ENCODE measurements at places on chromosomes 6 and 20. TPM values are rescaled to one million over a fixed set of nuclear protein-coding genes. Genes with fewer than 3 reads are reported as not detected.

The COL12A1 gene
- total RNA-seq: 23.5 TPM

The CLPSL2 gene
- total RNA-seq: 1.7 TPM

The TBC1D7 gene
- total RNA-seq: 13.7 TPM

The ADA gene
- total RNA-seq: 25.9 TPM

The ZNF391 gene
- total RNA-seq: 1.1 TPM

The DPPA5 gene
- not detected for total RNA-seq

The BTNL2 gene
- total RNA-seq: not detected

The POU3F2 gene
- total RNA-seq: not detected

- no peaks in the 10 kb centered on the region for H3K27me3 ChIP-seq
- H3K4me1 ChIP-seq: peaks cover 29% of the 10 kb centered on the region
- H3K36me3 ChIP-seq: no peaks in the 10 kb centered on the region
Measured at GRCh38 chr20:50320901-50321796, 130.5 kb downstream of the CEBPB start.

- no peak overlapping the region for H3K27ac ChIP-seq
- DNase-seq: no peak
- H3K36me3 ChIP-seq: peaks cover 34% of the 10 kb centered on the region
- no peaks in the 10 kb centered on the region for H3K27me3 ChIP-seq
- H3K4me3 ChIP-seq: no peak overlapping the region
- H3K4me1 ChIP-seq: peaks cover 31% of the 10 kb centered on the region
Measured at GRCh38 chr6:42689371-42689770, 33.0 kb downstream of the PRPH2 start.

DNA sequence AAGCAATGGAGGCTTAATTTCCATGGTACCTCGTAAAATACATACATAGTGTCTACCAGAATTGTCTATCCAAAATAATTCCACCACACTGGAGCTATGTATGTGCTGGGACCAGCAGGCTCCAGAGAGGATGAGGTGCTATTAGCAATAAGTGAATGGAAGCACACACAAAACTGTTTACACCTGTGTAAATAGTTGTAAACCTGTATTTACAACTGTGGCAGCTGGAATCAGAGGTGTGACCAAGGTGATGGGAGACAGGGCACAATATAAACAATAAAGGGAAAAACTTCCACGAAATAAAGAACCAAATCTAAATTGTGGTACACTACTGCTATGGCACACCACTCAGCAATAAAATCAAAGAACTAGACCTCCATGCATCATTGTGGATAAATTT is 14.4 kb downstream of the RARS2 start:
- peaks cover 6% of the 10 kb centered on the region for H3K36me3 ChIP-seq
- no peak overlapping the region for H3K27ac ChIP-seq
- DNase-seq: no peak
- no peaks in the 10 kb centered on the region for H3K4me1 ChIP-seq
- H3K4me3 ChIP-seq: no peak overlapping the region
- no peaks in the 10 kb centered on the region for H3K27me3 ChIP-seq

GRCh38 chr6:111845441-111845871 is 27.8 kb downstream of the FYN start:
- no peaks in the 10 kb centered on the region for H3K27me3 ChIP-seq
- H3K36me3 ChIP-seq: no peaks in the 10 kb centered on the region
- no peak for DNase-seq
- H3K4me3 ChIP-seq: no peak overlapping the region
- H3K4me1 ChIP-seq: no peaks in the 10 kb centered on the region
- H3K27ac ChIP-seq: no peak overlapping the region

DNA sequence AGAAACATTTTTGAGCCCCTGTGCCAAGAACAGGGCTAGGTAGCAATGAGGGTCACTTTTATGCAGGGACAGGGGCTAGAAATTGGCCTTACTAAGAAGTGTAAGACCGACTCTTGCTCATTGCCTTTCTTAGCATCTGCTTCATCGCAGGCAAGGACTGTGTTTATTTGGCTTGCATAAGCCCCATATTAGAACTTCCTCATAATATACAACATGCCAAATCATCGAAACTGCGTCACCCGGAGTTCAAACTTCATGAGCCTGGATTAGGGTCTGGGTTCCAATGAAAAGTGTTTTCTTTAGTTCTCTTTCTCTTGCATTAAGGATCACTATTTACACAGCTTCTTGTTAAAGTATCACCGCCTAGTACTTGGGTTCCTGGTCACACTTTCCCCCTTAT is 977 bp upstream of the SMAP1 start:
- no peaks in the 10 kb centered on the region for H3K36me3 ChIP-seq
- H3K27me3 ChIP-seq: no peaks in the 10 kb centered on the region
- H3K4me1 ChIP-seq: peaks cover 5% of the 10 kb centered on the region
- H3K27ac ChIP-seq: no peak overlapping the region
- peak overlapping the region; percentile 73 for H3K4me3 ChIP-seq

DNA sequence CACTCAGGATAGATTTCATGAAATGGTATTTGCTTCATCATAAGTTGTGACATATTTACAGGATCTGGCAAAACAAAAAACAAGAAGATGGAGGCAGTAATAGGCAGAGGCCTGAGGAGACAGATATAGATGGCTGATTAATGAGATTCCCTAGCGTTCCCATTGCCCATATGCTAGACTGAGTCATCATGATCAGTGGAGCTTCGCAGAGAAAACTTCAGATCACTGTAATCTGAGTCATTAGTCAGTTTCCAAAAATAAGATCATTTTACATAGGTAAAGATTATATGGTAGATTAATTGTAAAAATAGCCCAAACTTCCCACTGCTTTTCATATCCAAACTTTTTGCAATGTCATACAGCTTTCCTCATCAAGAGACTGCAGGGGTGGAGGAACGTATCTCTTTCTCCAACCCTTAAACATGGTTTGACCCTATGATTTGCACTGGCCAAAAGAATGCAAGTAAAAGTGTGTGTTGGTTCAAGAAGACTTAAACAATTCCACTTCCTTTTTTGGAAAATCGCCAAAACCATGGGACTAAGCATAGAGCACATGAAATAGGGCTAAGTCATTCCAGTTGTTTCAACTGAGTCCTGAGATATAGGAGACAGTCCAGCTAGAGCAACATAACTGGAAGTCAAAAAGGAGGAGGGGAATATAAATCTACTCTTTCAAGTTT is 626.0 kb downstream of the RNF144B start:
- peaks cover 7% of the 10 kb centered on the region for H3K4me1 ChIP-seq
- no peak overlapping the region for H3K4me3 ChIP-seq
- no peak for DNase-seq
- no peaks in the 10 kb centered on the region for H3K27me3 ChIP-seq

DNA sequence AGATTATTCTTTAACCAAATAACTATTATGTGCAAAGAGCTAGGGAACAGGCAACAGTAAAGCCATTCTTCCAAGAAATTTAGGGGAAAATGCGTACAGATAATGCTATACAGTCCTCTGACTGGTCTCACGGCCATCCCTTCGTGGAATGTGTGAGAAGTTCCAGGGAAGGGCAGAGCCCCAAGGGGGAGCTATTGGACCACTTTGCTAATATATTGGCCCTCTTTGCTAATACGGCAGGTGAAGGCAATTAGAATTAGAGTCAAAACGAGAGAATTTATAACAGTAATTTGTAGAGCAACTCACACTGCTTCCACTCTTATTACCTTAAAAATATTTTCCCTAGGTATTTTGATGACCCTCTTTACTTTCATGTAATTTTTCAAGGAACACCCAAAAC is 140.4 kb downstream of the IMPG1 start:
- no peaks in the 10 kb centered on the region for H3K27me3 ChIP-seq
- H3K27ac ChIP-seq: no peak overlapping the region
- H3K4me1 ChIP-seq: peaks cover 4% of the 10 kb centered on the region
- DNase-seq: peak; percentile 19
- no peaks in the 10 kb centered on the region for H3K36me3 ChIP-seq

DNA sequence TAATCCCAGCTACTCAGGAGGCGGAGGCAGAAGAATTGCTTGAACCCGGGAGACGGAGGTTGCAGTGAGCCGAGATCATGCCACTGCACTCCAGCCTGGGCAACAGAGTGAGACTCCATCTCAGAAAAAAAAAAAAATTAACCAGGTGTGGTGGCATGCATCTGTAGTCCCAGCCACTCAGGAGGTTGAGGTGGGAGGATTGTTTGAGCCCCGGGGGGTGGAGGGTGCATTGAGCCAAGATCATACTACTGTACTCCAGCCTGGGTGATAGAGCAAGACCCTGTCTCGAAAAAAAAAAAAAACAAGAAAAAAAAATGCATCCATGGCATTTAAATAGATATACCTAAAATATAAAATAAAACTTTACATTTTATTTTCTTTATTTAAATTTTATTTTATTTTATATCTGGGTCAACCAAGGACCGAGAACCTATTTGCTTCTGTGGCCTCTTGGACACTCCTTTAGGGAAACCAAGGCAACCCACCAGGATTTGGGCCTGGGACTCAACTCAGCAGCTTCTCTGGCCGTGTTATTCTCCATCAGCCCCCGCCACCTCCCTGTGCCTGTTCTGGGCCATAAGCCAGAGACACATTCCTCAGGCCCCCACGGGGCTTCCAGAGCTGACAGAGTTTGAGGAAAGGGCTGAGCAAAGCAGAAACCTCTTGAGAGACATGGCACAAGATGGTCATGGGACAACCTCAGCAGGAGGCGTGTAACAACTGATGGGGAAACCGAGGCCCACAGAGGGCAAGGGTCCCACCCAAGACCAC is 6.2 kb downstream of the SNTA1 start:
- H3K27me3 ChIP-seq: no peaks in the 10 kb centered on the region
- peaks cover 9% of the 10 kb centered on the region for H3K4me1 ChIP-seq
- H3K36me3 ChIP-seq: no peaks in the 10 kb centered on the region
- no peak overlapping the region for H3K4me3 ChIP-seq
- no peak overlapping the region for H3K27ac ChIP-seq

DNA sequence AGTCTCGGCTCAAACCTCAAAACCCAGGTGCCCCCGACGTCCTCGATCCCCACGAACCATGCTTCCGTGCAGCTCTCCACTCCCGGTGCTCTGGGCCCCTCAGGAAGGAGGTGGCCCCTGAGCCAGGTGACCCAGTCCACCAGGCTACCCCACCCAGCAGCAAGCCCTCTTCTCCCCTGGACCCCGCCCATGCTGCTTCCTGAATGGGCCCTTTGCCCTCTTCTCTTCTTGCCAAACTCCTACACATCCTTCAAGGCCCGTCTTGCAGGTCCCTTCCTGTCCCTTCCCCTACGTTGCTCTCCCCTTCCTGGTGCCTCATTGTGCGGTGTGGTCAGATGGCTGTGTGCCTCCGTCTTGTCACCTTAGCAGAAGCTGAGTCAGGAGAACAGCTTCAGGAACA is 3.4 kb upstream of the GATA5 start:
- H3K4me1 ChIP-seq: no peaks in the 10 kb centered on the region
- DNase-seq: no peak
- no peaks in the 10 kb centered on the region for H3K36me3 ChIP-seq
- no peaks in the 10 kb centered on the region for H3K27me3 ChIP-seq
- no peak overlapping the region for H3K27ac ChIP-seq
- H3K4me3 ChIP-seq: no peak overlapping the region

DNA sequence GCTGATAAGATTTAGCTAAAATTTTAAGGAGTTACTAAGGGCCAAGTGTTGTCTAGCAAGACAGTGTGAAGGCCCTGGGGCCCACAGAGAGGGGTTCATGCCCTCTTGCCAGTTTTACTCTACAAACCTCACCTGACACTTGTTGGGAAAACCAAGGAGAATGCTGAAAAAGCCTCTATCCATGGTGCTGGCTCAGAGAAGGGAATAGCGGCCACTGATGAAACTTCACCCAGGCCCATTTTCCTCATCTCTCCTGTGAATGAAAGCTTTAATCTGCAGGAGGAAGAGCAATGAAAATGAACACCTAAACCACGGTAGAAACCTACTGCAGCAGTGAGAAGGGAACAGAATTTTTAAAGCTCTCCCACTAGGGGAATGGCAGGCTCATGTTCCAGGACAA is 317.3 kb upstream of the CNR1 start:
- no peaks in the 10 kb centered on the region for H3K36me3 ChIP-seq
- no peak for DNase-seq
- no peak overlapping the region for H3K27ac ChIP-seq
- no peaks in the 10 kb centered on the region for H3K27me3 ChIP-seq
- no peak overlapping the region for H3K4me3 ChIP-seq

- DNase-seq: no peak
- H3K27me3 ChIP-seq: no peaks in the 10 kb centered on the region
- H3K4me3 ChIP-seq: no peak overlapping the region
- no peak overlapping the region for H3K27ac ChIP-seq
Measured at GRCh38 chr20:63208346-63208909, 7.5 kb downstream of the YTHDF1 start.

DNA sequence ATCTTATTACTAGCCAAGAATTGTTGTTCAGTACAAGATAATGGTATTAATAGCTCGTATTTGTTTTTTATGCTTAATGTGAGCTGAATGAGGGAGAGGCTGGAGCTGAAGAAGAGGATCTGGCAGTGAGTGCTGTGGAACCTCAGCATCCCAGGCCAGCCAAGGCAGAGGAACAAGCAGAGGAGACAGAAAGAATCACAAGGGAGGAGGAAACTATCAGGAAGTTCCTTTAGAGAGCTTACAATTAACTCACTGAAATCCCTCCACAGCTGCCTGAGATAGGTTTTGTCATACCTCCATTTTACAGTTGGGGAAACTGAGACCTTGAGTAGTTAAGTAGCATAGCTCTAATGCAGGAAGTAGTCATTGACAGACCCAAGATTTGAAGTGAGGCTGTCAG is 39.9 kb upstream of the TULP4 start:
- H3K27me3 ChIP-seq: no peaks in the 10 kb centered on the region
- no peak overlapping the region for H3K4me3 ChIP-seq
- H3K4me1 ChIP-seq: no peaks in the 10 kb centered on the region
- no peak overlapping the region for H3K27ac ChIP-seq

DNA sequence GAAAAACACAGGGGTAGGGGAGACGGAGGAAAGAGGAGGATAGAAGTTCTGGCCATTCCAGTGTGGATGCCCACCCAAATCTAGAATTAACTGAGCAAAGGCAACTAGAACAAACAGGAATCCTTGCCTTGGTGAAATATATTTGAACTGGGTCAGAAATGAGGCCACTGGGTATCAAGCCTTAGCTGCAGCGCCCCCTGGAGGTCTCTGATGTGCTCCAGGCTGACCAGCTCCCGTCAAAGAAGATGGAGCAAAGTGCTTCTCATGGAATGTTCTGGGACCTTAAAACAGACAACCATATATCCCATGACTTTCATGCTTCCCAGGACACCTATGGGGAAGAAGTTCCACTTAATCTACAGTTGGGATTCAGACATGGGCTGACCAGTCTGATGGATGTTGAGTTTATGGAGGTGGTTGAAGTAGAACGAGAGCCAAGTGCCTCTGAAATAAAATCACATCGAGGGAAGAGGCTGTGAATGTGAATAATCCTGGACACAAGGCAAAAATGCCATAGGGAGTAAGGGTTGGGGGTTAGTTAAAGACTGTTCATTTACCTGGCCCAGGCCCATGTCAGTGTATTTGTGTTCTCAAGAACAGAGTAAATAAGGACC is 50.4 kb downstream of the HLA-DPB1 start:
- no peak overlapping the region for H3K4me3 ChIP-seq
- H3K4me1 ChIP-seq: peaks cover 8% of the 10 kb centered on the region
- DNase-seq: peak; percentile 35
- H3K36me3 ChIP-seq: no peaks in the 10 kb centered on the region

DNA sequence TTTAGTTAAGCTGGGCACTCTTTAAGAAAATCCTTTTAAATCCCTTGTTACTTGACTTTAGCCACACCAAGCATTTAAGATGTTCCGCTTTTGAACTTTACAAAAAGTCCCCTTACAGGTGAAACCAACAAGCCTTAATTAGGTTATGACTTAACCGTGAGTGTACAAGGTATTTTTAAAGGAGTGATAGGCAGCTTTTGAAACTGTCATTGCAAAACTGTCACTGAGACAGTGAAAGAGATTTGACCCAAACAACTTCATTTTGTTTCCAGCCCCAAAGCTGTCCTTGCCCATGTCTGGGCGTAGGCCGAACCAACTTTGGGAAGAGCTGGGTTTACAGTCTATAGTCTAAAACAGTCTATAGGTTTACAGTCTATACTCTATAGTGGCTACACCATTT is 305.4 kb downstream of the FARS2 start:
- no peak overlapping the region for H3K27ac ChIP-seq
- H3K4me3 ChIP-seq: no peak overlapping the region
- H3K4me1 ChIP-seq: no peaks in the 10 kb centered on the region
- H3K36me3 ChIP-seq: no peaks in the 10 kb centered on the region
- no peak for DNase-seq

Data from HCT116 (cell line).